ENCODE measurements at places on chromosomes 1 and 21. TPM values are rescaled to one million over a fixed set of nuclear protein-coding genes. Genes with fewer than 3 reads are reported as not detected.
A peak's percentile ranks its signal among the peaks of the same experiment; 100 is the strongest.

DNA sequence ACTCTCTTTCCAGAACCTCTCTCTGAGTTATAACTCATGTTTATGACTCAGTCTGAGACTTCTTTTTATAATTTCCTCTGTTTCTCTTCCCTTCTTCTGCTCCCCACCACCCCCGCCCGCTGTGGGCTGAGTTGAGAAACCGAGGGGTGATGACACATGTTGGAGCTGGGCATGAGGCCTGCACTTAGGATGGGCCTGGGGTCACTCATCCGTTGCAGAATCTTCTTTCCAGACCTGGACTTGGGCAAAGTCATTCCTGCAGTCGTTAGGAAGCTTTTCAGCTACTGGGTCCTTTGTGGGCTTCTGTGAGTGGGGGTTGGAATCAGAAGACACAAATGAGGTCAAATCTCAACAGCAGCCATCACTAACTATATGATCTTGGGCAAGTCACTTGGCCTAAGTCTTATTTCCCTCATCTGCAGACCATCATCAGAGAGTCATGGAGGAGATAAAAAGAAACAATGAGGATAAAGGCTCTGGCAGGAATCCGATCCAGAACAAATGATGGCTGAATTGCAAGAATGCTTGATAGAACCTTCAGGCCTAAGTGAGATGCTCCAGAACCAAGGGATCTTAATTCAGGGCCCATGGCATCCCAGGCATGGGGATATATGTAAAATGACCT lies 53.4 kb downstream of the RPS6KA1 start:
- peak; percentile 23 for DNase-seq

DNA sequence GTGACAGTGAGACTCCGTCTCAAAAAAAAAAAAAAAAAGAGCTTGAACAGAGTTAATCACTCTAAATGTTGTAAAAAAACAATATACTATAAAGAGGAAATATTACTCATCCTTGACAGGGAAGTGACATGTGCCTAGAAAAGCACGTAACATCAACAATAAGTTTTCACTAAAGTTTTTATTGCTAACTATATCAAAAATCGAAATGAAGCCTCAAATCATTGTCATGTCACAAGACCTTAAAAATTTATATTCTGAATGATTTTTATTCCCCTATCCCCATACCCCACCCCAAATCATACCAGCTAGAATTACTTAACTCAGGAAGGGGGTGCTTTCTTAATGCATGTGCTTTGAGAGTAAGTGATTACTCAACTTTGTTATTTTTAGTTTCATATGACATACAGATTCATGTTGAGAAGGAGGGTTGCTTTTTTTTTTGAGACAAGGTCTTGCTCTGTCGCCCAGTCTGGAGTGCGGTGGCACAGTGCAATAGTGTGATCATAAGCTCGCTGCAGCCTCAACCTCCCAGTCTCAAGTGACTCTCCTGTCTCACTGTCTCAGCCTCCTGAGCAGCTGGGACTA lies 53.6 kb upstream of the MUTYH start:
- no peak for DNase-seq

DNA sequence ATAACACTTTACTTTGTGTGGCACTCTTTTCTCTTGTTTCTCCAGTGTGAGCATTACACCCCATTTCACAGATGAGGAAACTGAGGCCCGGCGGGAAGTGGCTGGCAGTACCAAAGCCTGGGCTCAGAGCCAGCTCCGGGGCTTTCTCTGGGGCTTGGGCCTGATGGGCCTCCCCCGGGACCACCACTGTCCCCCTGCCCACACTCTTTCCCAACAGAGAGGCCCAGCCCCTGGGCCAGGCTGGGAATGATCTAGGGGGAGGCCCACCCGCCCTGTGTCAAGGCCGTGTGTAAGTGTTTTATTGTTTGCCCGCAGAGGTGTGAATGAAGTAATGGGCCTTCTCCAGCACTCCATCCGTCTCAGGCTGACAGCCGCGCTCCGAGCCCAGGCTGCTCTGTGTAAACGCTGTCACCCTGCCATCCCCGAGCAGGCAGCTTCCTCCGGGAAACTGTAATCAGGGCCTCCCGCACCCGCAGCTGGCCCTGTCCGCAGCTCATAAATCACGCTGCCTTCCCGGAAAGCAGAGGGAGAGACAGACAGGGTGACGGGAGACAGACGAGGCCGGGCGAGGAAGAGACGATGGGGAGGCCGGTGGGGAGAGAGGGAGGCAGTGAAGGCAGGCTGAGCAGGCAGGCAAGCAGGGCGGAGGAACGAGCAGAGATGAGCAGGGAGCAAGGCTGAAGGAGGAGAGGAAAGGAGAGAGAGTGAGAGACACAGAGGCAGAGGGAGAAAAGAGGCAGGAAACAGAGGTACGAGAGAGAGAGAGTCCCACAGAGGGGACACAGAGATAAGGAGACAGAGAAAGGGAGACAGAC lies 109.7 kb upstream of the ZBTB40 start:
- peak; percentile 61 for DNase-seq

- DNase-seq = no peak
Observed at GRCh38 chr21:15172963-15173362, 108.2 kb upstream of the NRIP1 start.

DNA sequence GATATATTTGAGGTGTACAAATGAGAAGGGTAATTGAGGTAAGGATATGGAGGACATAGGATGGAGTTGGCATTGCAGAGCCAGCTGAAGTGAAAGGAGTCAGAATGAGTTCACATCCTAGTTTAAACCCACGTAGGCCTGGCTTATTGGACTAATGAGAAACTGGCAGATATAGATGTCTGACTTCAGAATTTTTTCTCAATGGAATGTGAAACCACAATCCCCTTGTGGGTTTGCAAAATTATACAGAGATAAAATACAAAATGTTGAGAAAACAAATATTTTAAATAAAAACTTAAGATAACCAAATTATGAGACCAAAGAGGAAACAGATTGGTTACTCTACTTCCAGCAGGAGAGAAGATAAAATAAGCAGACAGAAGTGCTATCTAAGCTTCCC lies 277.4 kb upstream of the LRRC7 start:
- DNase-seq = no peak

DNA sequence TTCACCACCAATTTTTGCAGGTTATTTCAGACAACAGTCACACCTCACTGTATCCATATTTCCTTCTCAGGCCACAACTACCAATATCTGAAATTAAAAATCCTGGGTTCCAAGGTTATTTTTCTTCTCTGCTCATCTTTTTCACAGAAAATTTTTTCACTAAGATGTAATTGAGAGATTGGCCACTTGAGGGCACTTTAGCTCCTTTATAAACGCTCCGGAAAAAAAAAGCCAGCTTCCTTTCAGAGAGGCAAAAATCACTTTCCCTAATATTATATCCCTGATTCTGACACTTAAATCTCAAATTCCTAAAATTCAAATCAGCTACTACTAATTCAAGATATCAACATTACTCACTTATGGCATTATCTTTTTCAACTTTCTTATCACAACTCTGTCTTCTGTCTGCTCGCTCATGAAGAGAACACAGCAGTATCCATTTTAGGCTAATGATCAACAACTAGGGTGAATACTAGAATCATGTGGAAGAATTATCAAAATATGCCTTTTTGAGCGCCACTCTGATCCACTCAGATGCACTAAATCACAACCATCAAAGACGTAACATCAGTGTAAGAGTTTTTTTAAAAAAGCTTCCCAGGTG lies 101.4 kb upstream of the RGS1 start:
- no peak for DNase-seq

The SERTAD4 gene
- 11.0 TPM for polyA plus RNA-seq

The CELA2A gene
- 0.23 TPM for polyA plus RNA-seq

The DNAH14 gene
- polyA plus RNA-seq = 6.6 TPM

The OR6N1 gene
- polyA plus RNA-seq = not detected

The SPRR5 gene
- polyA plus RNA-seq = not detected

Data from muscle of back (tissue), 13 donors.